Brain pericyte (primary cell): ENCODE measurements at places on chromosomes 4 and X.

- no peak for DNase-seq
Measured at GRCh38 chrX:19897091-19897490, 9.7 kb upstream of the SH3KBP1 start.

DNA sequence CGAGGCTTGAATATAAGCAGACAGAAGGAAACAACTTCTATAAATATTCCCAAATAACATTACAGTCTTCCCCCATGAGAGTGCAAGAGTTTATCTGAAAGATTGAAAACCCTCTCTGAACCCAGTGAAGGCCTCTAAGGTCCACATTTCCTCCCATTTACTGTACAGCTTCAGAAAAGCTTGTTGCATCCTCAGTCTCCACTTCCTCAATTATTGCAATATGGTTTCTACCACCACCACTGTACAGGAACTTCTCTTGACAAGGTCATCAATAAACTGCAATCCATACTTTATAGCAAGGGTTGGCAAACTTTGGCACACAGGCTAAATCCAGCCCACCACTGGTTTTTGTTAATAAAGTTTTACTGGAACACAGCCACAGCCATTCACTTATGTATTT is 239.0 kb downstream of the THOC2 start:
- DNase-seq: no peak

DNA sequence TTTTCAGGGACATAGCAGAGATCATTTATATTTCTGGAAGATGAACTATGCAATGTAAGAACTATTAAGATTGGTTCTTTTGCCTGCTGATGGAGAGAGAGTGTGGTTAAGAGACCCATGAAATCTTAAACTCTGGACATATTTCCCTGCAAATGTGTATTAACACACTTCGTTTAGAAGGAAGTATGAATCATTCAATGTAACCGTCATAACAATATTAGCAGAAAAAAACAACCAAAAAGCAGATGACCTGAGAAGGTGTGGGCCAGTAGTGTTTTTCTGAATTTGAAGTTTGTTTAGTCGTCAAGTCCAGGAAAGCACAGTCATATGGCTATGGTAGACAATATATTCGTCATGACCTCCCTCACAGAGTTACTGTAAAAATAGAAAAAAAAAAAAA is 2.5 kb upstream of the TMPRSS11D start:
- DNase-seq: no peak

DNA sequence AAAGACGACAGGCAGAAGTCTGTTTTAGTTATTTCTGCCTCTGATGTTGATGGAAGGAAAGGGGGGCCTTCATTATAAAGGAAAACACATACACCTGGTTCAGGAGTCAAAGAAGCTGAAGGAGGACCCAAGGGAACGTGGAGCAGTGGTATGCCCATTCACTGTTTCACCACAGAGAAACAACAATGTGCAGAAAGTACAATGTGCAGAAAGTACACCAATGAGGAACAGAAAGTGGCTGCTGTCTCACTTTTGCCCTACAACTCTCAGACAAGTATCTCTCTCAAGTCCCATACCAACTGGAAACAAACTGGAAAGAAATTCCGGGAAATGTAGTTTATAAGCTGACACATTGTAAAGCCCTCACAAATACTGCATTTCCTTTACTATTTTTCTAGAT is 564.5 kb downstream of the TRAM1L1 start:
- DNase-seq: no peak

GRCh38 chrX:13659063-13659462 is 6.1 kb downstream of the TCEANC start:
- DNase-seq: no peak

GRCh38 chr4:76898385-76898692 is 395 bp upstream of the SOWAHB start:
- DNase-seq: no peak

GRCh38 chr4:76690906-76691275 is 207.1 kb downstream of the SOWAHB start:
- no peak for DNase-seq
